Karpas-422 (cell line): ENCODE measurements at places on chromosomes 5 and 9. TPM values are rescaled to one million over a fixed set of nuclear protein-coding genes. Genes with fewer than 3 reads are reported as not detected.

- no peak overlapping the region for H3K27ac ChIP-seq
- no peak for DNase-seq
- H3K36me3 ChIP-seq, result no peaks in the 10 kb centered on the region
- H3K4me1 ChIP-seq, result no peaks in the 10 kb centered on the region
- no peak overlapping the region for H3K4me3 ChIP-seq
These were observed 307.7 kb upstream of the ZNF608 start for GRCh38 chr5:125054146-125054545.

Gene LYRM7
- 18.8 and 28.4 TPM in 2 replicates for total RNA-seq

- H3K36me3 ChIP-seq, result no peaks in the 10 kb centered on the region
- H3K4me3 ChIP-seq, result no peak overlapping the region
- DNase-seq, result no peak
- H3K27me3 ChIP-seq, result no peaks in the 10 kb centered on the region
These were observed 11.1 kb upstream of the ARAP3 start for GRCh38 chr5:141692919-141693725.

GRCh38 chr5:95611396-95611795, 8.5 kb upstream of the GPR150 start:
- no peaks in the 10 kb centered on the region for H3K4me1 ChIP-seq
- DNase-seq, result no peak
- H3K27ac ChIP-seq, result no peak overlapping the region
- H3K36me3 ChIP-seq, result no peaks in the 10 kb centered on the region

Gene SPOCK1
- 0.54 and 1.0 TPM in 2 replicates for total RNA-seq
